ENCODE measurements at places on chromosomes 11 and 22.

GRCh38 chr22:41943661-41944209 is 3.2 kb downstream of the CENPM start:
- no peak for DNase-seq

GRCh38 chr11:95524314-95525036 is 265.1 kb downstream of the FAM76B start:
- no peak for DNase-seq

- DNase-seq = peak; percentile 95
These were observed 8.2 kb upstream of the F2 start for GRCh38 chr11:46710821-46711269.

DNA sequence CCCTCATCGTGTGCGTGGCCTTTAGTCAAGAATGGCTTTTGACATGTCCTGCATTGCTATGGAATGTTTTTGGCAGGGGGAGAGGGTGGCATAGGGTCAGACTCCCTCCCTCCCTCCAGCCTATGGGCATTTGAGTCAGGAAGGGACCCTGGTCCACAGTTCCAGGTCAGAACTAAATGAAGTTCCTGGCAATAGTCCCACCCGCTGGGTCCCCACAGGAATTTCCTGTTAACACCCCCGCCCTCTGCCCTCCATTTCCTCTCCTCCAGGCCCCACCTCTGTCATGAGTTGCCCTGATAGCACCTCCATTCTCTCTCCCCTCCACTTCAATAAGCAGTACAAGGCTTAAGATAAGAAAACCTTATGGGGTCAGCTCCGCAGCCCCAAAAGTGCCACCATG is 40.8 kb upstream of the LMO2 start:
- DNase-seq = no peak

DNA sequence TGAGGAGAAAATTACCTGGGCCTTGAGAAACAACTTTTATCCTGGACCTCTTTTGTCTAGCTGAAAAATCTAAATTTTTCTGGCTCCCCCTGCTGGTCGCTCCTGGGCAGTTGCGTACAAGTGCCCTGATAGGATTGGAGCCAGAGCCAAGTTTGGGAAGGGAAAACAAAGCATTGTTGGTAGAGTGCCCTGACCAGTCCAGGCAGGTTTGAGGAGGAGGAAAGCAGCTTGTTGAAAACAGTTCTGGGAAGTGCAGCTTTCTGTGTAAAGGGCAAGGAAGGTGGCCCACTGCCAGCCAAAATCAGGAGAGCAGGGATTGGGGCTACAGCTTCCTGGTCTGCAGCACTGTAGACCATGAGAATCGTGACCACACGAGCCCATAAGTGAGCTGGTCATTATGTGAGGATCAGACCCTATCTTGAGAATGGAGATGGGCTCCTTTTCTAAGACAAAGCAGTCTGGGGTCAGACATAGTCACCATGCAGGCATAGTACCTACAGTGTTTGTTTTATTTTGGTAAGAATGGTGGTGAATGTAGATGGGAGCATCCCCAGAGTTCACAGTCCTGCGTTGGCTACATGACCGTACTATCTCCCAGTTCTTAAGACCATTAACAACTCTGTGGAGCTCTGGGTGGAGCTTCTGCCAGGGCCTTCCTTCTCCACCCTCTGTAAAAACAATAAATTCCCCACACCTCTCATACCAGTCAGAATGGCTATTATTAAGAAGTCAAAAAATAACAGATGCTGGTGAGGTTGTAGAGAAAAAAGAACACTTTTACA is 21.3 kb upstream of the PIK3IP1 start:
- peak; percentile 95 for DNase-seq

DNA sequence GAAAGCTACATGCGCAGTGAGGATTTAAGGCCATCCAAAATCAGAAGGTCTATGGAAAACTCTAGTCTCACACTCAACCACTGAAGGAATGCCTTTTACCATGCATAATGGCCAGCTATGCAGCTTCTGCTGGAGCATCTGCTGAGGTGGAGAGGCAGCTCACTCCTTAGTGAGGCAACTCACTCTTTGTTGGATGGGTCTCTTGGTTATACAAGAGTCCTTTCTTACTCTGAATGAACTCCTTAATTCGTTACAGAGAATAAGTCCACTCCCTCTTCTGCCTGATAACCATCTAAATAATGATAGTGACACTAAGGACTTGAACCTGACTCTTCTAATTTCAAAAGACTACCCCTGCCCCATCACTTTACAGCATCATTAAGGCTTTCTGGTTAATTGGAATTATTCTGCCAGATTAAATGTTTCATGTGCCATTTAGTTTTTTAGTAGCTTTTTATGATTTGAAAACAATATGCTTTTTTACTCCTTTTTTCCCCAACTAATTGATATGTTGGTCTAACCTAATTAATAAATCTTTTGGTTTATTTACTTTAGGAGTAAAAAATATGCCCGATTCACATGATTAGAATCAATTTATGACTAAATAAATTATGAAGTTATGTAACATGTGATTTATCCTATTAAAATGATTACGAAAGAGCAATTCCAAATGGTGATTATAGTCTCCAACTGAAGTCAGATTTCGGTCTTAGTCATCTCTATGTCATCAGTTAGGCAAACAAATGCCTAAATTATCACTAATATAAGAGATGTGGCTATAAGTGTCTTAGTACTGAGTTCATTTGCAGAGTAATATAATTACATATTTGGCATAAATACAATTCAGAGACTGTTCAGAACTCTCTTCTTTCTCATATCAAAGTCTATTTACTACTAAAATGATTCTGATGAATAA is 286.7 kb upstream of the CCDC90B start:
- peak; percentile 62 for DNase-seq

DNA sequence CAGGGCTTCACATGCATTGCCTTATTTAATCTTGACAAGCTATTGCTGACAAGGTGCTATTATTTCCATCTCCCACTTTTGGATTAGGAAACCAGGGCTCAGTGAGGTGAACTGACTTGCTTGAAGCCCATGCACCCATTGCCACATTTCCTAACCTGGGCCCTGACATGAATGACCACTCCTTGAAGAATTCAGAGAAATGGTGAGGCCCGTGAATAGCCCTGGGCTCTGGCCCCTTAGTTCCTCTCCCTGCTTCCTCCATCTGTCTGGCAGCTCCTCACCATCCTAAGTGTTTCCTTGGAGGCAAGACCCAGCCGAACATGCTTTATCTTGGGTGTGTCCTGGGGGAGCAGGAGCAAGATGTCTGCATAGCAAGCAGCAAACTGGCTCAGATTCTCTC is 56.1 kb upstream of the NECTIN1 start:
- no peak for DNase-seq

DNA sequence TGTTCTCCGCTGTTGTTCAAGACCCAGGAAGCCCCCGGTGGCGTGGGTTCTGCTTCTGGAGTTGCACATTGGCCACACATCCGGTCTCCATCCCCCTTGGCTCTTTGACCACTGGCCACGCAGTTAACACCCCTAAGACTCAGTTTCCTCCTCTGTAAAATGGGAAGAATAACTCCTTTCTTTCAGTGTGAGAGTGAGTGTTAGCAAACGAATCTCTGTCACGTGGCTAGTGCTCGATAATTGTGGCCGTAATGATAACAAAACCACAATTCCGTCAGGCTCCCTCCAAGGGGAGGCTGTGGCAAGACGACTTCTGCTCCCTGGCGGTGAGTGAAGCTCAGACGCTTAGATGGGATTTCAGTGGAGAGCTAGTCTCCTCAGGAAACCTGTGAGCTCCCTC is 315.2 kb upstream of the B3GAT1 start:
- no peak for DNase-seq

DNA sequence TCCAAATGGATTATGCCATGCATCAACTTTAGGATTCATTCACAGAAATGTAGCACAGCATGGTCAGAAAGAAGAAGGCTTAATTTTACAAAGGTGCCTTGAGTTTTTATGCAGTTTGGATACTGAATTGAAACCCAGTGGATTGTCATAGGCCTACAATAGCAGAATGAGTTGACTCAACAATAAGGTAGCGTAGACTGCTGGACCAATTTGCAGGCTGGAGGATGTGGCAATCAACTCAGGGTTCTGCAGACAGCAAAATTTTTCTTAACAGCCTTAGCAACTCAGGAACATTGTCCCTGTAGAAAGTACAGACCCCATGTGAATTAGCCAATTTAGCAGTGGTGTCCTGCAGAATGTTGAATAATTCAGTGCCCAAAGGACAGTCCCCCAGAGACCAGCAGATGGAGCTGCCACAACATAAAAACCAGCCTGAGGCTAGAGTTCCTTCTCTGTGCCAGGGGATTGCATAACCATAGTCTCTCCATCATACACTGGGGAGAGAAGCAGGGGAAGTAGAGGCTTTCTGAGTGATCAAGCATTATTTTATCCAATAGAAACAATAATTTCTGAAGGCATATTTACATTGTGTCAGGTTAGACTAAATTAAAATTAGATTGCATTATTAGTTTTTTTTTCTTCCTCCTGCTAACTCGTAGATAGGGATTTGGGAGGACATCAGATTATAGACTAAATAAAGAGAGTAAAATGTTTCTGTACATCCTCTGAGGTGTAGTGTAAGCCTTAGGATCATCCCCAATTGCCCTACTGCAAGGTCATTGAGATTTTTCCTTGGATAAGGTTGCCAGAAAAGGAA is 20.3 kb upstream of the MRPL17 start:
- DNase-seq = peak; percentile 85

- DNase-seq = no peak
These were observed 17.6 kb upstream of the LRRC32 start for GRCh38 chr11:76688146-76688545.

- peak; percentile 52 for DNase-seq
These were observed 21.8 kb downstream of the FAM118B start for GRCh38 chr11:126233391-126233790.

DNA sequence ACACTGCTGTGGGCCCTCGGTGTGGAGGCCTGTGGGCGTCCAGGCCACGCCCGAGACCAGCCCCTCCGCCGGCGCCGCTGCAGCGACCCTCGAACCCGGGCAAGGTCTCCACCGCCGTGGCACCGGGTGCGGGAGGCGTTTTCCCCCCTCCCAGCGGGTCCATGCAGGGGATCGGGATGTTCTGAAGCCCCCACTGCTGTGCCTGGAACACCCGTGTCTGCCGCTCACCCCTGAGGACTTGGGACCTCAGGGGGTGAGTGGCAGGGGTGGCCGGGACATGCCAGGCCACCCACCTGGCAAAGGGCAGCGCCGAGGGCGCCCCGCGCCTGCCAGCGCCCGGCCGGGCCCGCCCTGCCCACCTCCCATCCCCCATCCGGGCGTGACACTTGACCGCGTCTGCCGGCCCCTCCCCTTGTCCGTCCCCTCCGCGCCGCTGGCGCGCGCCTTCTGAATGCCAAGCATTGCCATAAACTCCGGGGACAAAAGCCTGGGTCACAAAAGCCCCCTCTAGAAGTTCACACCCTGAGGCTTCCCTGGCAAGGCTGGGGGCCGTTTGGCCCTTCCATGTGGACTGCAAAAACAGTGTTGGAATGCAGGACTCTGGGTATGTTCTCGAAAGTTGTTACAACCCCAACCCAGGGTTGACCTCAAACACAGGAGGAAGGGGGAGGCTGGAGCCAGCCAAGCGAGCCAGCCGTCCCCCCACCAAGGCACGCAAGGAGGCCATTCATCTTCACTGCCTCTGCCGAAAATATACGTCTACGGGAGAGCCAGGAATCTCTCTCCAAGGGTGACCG is 819 bp upstream of the KCNQ1OT1 start:
- peak; percentile 25 for DNase-seq

DNA sequence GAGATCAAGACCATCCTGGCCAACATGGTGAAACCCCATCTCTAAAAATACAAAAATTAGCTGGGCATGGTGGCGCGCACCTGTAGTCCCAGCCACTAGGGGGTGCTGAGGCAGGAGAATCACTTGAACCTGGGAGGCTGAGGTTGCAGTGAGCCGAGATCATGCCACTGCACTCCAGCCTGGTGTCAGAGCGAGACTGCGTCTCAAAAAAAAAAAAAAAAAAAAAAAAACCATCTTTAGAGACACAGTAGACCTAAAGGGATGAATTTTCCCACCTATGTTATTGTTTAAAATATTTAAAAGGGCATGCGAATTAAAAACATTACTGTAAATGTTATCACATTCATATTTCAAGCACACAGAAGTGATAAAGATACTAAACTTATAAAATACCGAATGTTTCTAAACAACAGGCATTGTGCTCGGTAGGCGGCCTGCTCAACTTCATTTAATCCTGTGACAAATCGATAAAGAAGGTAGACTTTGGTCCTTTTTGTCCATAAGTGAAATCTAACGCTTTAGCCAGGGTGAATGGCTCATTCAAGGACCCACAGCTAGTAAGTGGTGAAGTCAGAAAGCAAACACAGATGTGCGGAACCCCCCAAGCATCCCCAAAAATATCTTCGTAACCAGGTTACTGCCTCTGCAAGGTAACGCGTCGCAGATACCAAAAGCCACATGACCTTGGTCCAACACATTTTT is 16.1 kb downstream of the NCAPD3 start:
- DNase-seq = peak; percentile 36

- no peak for DNase-seq
These were observed 5.1 kb downstream of the MAPK8IP2 start for GRCh38 chr22:50605613-50606074.

All from cardiac fibroblast (primary cell).